ENCODE measurements at places on chromosomes 6 and 20.
A peak's percentile ranks its signal among the peaks of the same experiment; 100 is the strongest.

DNA sequence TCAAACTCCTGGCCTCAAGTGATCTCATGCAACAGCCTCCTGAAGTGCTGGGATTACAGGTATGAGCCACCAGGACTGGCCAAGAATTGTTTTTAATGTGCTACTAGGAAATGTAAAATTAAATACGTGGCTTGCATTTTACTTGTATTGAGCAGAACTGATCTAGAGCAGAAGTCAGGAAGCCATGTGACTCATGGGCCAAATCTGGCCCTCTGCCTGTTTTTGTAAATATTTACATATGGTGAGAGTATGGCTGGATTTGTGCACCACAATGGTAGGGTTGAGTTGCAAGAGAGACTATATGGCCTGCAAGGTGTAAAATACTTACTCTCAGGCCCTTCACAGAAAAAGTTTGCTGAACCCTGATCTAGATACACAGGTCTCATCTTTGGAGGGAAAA lies 75.8 kb downstream of the LAMP5 start:
- DNase-seq: no peak

DNA sequence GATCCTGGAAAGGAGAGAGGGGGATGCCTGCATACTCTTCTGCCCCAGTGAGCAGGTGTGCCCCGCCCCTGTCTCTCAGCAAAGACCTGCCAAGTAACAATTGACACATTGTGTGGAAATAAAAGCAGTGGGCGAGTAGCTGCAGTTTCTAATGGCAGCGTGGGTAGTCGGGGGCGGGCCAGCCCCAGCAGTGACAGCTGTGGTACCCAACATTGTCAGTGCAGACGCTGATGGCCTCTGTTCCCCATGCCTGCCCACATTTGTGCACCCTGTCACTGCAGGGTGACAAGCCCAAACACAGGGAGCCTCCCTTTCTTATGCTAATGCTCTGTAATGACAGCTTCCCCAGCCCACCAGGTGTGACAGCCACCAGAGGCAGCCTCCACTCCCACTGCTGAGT lies 491.7 kb downstream of the DHX35 start:
- DNase-seq: no peak

DNA sequence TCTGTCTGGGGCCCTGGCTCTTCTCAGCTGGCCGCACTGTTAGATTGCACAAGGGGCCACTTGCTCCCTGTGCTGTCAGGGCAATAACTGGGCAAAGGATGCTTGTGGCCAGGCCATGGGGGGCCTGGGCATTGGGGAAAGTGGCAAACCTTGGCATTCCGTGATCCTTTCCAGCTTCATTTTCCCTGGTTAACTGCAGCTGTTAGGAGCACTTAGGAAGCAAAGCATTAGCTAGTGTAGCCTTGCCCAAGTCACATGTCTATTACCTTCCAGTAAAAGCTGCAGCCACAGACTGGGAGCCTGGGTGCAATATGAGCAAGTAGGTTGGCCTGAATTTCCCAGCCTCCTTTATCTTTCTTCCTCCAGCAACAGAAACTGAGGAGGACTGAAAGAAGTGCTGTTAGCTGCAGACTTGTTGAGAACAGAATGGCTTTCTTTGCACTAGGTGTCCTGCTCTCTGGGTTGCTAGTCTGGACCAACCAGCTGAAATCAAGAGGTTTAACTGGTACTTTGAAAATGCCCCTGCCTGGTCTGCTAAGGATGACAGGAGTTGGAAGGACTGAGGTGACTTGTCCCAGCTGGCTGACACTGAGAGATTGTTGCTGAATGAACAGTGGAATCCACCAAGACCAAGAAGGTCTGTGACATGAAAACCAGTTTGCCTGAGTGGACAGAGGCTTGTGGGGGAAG lies 312.3 kb upstream of the SUPT3H start:
- DNase-seq: no peak

DNA sequence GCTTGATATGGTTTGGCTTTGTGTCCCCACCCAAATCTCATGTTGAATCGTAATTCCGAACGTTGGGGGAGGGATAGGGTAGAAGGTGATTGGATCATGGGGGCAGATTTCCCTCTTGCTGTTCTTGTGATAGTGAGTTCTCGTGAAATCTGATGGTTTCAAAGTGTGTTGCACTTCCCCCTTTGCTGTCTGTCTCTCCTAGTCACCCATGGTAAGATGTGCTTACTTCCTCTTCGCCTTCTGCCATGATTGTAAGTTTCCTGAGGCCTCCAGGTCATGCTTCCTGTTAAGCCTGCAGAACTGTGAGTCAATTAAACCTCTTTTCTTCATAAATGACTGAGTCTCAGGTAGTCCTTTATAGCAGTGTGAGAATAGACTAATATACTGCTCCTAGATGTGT lies 19.9 kb downstream of the PFDN4 start:
- DNase-seq: no peak

- no peak for DNase-seq
Measured at GRCh38 chr6:107869871-107870270, 45.8 kb upstream of the SCML4 start.

GRCh38 chr6:27556406-27556805 lies 83.5 kb upstream of the ZNF184 start:
- DNase-seq: no peak

DNA sequence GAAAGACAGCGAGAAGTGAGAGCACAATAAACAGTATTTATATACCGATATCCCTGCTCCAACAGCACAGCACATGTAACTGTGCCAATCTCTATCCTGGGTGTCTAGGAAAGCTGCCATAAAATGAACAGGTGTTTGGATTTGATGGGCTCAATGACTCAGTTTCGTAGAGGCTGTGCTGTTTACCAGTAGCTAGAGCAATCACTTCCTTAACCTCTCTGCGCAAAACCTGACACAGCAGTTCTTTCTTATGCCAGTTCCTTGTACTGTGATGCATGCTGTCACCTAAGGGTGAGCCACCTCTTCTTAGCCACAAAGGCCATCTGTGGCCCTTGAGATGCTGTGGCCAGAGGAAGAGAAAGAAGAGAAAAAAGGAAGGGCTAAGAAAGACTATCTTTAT lies 59.3 kb downstream of the SHPRH start:
- peak; percentile 69 for DNase-seq

DNA sequence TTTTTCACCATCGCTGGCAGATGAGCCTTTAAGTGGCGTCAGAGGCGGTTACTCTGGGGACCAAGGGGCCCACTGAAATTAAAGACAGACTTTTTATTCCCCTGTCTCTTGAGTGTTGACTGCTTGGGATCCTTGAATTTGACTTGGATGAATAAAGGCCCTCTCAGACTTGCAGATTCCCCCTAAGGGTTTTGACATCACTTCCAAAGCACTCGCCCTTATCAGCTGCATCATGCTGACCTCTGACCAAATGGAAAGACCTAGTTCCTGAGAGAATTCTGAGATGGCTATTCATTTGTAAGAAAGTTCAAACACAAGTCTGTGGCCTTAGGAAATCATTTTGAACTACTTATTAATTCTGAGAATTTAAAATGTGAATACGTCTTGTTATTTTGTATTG lies 13.5 kb upstream of the MOXD1 start:
- no peak for DNase-seq

DNA sequence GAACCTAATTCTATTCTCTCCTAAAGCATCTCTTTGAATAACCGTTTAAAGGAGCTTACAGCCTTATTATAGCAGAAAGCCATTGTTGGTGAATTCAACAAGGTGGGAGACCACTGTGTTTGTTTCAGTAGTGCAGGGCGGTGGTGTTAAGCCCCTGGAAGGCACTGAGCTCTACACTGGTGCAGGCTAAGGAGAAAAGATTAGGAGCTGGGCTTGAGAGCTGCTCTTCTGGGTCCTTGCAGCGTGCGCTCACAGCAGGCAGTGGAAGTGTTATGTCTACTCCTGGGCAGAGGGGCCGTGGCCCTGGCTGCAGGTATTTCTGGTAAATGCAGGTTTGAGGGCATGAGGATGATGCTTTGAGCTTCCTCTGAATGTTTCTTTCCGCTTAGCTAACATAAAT lies 361.2 kb downstream of the RNF144B start:
- no peak for DNase-seq

GRCh38 chr6:44504301-44504791 lies 116.8 kb downstream of the CDC5L start:
- no peak for DNase-seq

DNA sequence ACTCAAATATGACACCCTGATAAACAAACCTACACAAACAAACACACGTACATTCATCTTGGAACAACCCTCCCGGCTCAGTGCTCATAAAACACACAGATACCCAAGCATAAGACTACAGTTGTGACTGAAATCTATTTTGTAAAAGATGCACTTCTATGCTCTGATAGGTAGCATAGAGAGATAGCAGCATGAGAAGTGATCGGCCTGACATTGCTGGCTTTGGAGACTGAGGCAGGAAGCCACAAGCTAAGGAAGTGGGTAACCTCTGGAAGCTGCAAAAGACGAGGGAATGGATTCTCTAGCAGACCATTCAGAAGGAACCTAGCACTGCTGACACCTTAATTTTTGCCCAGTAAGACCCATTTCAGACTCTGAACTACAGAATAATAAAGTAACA lies 1.6 kb upstream of the RNF39 start:
- no peak for DNase-seq

GRCh38 chr6:38057994-38058393 lies 238.5 kb downstream of the ZFAND3 start:
- no peak for DNase-seq

- no peak for DNase-seq
Measured at GRCh38 chr6:90199900-90200299, 96.7 kb downstream of the BACH2 start.

DNA sequence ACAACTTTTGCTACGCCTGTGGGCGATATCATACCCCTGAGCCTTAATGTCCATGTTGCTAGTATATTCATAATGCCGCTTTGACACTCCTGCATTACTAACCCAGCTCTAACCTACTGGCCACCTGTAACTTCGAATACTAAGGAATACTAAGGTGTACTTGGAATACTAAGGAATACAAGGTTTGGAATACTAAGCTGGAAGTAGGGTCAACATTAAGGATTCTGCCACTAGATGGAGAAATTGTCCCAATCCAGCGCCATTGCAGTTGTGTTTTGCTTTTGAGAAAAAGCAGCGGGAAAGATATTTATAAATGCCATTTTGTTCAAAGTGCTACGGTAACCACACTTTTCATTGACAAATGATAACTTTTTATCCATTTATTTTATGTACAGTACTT lies 10.7 kb downstream of the TBXT start:
- no peak for DNase-seq

DNA sequence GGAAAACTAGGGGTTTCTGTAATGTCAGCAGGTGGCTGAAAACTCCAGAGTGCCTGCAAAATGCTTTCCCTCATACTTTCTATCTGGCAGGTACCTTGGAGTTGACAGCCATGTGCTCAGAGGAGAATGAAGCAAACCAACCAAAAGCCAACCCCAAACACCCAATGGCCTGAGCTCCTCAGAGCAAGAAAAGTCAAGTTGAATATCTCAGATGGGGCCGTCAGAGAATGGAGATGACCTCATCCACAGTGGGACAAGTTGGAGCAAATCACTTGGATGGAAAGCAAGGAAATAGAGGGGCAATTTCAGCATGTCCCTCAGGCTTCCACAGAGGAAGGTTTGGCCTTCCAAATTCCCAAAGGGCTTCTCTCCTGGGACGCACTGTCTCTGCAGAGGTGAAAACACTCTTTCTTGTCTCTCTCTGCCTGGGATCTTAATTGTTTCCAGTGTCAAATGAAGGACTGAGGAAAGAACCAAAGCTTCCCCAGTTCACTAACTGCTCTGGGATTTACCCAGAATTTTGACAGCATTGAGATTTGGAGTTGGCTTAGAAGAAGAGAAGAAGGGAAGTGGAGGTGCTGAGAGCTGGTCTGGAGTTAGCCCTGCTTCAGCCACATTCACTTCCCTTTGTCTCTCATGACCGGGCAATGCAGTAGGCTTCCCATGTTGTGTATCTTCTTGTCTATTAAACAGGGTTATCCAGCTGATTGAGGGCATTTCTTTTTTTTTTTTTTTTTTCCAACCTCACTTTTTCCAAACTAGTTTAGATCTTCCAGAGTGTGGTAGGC lies 42.2 kb downstream of the PRND start:
- DNase-seq: no peak

GRCh38 chr6:19413323-19413722 lies 423.8 kb upstream of the ID4 start:
- DNase-seq: no peak

- DNase-seq: no peak
Measured at GRCh38 chr20:53809217-53809616, 215.6 kb upstream of the ZNF217 start.

- DNase-seq: no peak
Measured at GRCh38 chr6:132504757-132505156, 8.2 kb downstream of the STX7 start.

GRCh38 chr6:56637640-56638039 lies 5.0 kb downstream of the DST start:
- DNase-seq: no peak

DNA sequence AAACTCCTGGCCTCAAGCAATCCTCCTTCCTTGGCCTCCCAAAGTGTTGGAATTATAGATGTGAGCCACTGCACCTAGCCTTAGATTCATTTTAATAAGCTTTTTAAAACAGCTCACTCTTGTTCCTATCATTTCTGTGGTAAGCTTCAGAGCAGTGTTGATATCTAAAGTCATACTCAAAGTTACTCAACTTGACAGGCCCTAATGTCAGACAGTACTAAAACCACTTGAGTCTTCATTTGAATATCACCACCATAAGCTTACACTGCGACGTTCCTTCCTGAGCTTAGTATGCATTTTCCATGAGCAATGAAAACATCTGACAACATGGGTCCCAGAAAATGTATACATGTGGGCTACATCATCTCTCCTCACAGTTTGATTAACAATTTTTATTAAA lies 6.0 kb downstream of the FUCA2 start:
- no peak for DNase-seq

DNA sequence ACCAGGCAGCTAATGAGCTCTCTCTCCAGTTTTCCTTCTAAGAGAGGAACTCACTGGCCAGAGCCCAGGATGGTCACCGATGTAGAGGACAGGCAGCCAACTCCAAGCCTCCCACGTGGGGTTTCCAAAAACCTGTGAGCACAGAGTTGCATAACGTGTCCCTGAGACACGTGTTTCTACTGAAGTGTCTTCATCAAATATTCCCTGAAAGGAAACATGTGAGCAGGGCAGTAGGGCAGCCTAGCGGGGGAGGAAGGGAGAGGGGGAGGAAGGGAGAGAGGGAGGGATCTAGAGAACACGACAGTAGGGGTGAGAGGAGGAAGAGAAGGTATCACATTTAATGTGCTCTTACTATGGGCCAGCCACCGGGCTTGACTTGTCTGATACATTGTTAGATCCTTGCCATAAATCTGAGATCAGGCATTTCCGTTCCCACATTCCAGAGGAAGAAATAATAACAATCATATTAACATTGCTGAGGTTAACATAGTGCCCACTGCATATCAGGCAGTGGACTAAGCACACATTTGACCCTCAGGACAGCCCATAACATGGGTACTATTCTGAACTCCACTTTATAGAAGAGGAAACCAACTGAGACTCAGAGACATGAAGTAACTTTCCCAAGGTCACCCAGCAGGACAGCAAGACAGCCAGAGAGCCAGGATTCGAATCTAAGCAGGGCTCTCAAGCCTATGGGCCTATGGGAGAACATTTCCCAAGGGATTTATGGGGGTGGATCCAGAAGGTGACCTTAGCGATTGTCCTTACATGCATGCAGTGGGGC lies 4.5 kb upstream of the SYS1 start:
- DNase-seq: peak; percentile 95

Measured in gastrocnemius medialis (tissue), 4 donors.